Activated naive CD4-positive, alpha-beta T cell (primary cell): ENCODE measurements at places on chromosomes 6 and 20.

GRCh38 chr20:43655937-43656336, 11.0 kb upstream of the MYBL2 start:
- no peak for DNase-seq

DNA sequence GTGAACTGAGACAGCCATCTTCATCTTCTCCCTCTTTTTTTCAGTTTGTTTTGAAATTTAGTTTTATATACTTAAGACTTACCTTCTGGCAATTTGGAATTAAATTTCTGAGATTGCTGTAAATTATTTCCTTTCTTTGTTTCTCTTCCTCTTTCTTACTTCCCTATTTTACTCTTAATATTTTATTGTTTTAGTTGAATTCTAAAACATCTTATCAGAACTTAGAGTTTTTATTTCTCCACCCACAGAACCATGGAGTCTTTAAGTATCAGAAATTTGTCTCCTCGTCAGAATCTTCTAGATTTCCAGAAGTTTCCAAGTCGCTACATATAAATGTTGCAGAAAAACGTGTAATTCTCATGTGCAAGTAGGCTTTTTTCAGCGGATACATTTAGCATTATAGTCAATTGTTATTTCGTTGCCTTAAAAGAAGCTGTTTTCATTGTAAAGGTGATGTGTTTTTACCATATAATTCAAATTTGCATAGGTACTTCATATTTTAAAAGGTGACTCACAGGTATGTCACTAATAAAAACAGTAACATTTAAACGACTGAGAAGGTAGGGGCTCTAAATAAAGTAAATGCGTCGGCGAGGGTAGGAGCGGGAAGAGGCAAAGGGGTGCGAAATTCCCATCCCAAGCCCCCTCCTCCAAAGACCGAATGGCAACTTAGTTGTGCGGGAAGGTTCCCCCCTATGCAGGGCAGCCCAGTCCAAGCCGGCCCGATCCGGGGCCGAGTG, 866 bp upstream of the MYO6 start:
- DNase-seq: no peak

GRCh38 chr6:154230393-154230792, 126.2 kb downstream of the IPCEF1 start:
- DNase-seq: no peak

DNA sequence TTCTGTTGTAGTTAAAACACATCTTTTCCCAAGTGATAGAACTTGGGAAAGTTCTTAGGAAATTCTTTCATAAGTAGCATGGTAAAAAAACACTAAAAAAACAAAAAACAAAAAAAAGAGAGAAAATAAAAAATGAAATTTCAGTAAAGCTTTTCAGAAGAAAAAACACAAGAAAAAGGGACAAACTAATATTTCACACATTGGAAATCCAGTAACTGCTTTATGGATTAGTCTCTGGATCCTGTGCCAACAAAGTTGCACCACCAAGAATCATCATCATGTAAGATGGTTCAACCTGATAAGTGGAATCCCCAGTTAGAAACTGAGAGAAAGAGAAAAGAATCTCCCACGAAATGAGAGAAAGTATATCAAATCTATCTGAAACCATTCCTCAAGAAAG, 144.2 kb downstream of the GMDS start:
- DNase-seq: no peak

DNA sequence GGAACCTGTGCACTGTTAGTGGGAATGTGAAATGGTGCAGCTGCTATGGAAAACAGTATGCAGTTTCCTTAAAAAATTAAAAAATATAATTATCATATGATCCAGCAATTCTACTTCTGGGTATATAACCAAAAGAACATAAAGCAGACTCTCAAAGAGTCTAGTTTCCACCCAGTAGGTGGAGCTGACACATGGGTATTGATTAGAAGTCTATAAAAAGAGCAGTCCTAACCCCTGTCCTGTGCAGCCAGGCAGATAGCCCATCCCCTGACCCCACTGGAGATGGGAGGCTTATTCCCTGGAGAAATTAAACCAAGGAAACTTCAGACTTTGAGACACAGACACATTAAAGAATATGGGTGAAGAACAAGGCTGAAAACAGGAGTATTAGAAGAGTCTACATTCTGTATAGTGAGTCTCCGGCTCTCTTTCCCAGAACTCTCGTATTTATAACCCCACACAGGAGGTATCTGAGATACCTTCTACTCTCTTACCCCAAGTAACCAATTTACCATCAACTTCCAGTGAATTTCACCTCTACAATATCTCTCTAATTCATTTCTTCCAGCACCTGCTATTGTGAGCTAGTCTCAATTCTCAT, 92.3 kb downstream of the SEL1L2 start:
- DNase-seq: no peak

DNA sequence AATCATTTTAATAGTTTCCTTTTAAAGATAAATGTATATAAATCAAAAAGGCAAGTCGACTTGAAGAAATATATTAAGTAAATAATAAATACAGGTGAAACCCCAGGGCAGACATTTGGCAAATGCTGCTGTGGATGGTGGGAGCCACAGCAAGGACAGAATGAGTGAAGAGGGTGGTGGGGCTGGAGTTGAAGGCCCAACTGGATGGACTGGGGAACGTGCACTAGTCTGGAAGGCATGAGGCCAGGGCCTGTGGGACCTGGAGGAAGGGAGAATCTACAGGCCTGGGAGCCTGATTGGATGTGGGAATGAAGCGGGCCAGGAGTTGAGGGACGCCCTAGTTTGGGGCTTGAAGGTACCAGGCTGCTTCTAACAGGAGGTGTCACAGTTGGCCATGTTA, 30.6 kb upstream of the BLCAP start:
- no peak for DNase-seq

DNA sequence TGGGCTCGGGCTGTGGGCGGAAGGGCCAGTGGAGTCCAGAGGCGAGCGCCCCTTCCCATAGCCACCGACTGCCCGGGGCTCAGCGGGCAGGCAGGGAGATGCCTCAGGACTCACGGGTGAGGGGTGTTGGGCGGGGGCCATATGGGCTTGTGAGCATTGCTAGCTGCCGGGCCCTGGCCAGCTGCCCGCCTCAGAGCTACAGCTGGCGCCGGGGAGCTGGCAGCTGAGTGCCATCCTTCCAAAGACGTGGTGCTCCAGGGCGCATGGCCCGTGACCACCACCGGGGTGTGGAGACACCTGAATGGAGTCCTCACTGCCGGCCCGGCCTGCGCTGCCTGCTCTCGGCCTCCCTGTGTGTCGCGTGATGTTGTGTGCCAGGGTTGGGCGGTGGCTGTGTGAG, 10.6 kb upstream of the RBBP8NL start:
- DNase-seq: no peak

DNA sequence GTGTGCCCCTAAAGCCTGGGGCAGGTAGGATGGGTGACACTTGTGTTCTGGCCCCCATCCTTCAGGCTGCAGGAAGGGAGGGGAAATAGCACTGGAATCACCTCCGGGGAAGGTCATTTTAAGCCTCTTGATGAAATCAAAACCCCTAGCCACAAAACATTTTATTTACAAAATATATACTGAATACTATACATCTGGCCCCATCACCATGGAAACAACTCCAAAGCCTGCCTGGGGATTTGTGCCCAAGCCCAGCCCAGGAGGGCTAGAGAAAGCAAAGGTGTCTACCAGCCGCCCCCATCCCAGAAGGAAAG, 2.6 kb downstream of the SMIM29 start:
- no peak for DNase-seq

DNA sequence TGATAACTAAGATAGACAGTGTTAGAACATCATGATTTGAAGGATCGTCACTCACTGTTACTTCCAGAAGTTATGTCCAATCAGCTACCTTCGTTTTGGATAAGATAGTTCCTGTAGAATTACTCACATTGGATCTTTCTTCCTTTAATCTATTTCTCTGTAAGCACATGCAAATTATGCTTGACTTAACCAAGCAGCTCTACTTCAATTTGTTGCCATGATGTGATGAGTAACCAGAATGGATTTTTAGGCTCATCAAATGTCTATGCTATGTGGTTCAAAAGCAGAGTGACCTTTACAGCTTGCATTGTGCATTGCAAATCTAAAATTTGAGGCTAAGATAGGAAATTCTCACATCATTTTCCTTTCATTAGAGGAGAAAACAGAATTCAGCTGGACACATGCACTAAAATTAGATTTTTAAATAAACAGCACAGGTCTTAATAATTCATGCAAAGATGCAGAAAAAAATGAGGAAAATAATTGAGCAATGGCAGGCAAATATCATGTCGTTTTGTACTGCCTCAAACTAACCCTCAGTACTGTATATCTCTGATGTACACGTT, 76.7 kb upstream of the ZFP64 start:
- DNase-seq: no peak

- DNase-seq: peak; percentile 66
Measured at GRCh38 chr6:41546475-41546865, 289 bp downstream of the FOXP4 start.

DNA sequence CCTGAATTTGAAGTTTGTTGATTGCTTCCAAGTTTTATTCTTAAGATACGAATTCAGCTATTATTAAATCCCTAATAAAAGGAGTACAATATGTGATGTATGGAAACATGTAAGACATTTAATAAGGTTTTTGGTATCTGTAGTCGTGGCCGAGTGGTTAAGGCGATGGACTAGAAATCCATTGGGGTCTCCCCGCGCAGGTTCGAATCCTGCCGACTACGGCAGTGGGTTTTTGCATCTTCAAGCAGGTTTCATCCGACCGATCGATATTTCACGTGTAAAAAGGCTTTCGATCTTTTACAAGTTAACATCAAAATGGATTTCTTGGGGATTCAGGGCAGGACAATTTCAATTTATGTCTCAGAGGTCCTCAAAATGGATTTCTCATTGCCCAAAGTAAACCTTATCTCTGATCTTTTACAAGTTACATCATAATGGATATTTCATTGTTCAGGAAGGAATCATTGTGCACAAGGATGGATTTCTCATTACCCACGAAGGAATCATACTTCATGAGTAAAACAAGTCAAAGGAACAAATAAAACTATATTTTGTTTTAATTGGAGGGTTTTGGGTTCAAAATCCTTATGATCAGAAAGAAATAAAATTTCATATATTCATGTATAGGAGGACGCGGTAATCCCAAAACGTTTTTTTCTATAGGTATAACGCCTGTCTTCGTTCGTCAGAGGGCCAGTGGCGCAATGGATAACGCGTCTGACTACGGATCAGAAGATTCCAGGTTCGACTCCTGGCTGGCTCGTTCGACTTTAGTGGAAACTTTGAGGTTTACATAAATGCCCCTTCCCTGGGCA, 37.3 kb upstream of the BTN3A2 start:
- DNase-seq: peak; percentile 26

DNA sequence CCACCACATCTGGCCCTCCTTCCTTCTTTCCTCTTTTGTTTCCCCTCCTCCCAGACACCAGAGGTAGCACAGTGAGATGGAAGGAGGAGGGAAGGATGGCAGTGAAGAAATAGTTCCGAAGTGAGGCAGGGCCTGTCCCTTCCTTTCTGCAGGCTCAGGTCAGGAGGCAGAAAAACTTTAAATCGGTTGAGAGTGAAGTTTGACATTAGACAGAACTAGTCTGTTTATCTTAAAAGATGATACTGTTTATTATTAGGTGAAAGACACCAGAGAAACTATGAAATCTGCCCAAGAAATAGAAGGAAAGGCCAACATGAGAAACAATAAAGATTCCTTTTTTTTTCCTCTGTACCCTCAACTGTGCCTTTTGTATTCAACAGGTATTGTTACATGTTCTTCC, 670.3 kb downstream of the UTRN start:
- DNase-seq: no peak

DNA sequence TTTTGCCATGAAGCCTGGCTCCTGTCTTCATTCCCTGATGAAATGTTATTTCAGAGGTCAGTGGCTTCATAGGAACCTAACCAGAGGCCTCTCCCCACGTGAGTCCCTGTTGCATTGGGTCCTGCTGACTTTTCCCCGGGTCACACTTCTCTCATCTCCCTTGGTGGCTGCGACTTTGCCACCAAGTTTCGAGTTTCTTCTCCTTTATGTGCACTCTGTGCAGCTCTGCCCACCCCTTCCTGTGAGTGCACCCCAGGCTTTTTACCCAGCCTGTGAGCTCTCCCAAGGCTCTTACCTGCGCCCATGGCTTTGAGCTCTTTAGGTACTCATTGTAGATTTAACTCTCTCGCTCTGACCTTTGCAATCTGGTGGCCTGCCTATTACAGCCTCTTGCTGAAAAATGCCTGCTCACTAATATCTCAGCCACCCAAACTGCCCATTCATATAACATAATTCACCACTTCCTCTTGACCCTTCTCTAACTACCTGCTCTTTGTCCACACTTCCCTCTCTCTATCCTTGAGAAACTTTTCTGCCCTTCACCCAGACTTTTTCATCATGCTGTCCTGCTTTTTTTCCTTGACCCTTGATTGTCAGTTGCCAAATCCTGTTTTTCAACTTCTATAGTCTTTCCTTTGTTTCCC, 105.9 kb downstream of the SASH1 start:
- no peak for DNase-seq

- no peak for DNase-seq
Measured at GRCh38 chr6:107639511-107639910, 149.6 kb downstream of the SOBP start.

- DNase-seq: no peak
Measured at GRCh38 chr6:4723383-4723782, 52.8 kb upstream of the CDYL start.

DNA sequence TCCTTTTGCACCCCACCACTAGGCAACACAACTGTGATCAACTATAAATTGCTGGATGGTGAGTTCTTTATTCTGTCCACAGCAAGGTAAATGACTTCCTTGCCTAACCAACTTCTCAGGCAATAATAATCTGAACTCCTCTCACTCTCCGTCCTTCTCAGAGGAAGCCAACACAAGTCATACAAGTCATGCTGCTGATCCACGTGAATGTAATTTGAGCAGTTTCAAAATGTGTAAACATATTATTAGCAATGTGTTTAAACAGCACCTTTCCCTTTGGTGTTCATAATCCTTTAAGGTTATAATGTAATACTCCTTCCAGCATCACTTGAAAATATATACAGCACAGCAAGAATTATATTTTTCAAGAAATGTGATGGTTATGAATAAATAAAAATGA, 127.9 kb downstream of the QRSL1 start:
- DNase-seq: no peak

DNA sequence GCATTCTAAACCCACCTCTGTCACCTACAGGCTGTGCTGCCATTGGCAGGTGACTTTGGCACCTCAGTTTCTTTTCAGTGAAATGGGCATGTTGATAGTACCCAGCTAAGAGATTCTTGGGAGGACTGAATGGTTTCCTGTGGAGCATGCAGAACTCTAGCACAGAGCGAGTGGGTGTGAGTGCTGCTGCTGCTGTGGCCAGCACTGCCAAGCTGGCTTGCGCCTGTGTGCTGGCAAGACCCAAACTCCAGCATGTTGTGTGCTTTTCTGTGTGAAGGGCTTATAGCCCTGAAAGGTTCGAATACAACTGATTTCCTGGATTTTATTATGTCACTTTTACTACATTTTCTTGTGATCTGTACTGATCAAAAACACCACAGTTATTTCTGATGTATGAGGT, 78.1 kb upstream of the KIF25 start:
- DNase-seq: no peak

GRCh38 chr6:39217177-39217864, 12.0 kb downstream of the KCNK5 start:
- DNase-seq: no peak

GRCh38 chr6:15026832-15027231, 219.0 kb upstream of the JARID2 start:
- DNase-seq: no peak
